ENCODE measurements at places on chromosomes 2 and 18. TPM values are rescaled to one million over a fixed set of nuclear protein-coding genes. Genes with fewer than 3 reads are reported as not detected.

The HOXD13 gene
- not detected for total RNA-seq

The CCDC148 gene
- total RNA-seq: 9.3 TPM

- DNase-seq: no peak
These were observed 42.4 kb downstream of the TMEM237 start for GRCh38 chr2:201600906-201601305.

The NTSR2 gene
- total RNA-seq: not detected

The CDK15 gene
- total RNA-seq: not detected

The LIMS2 gene
- total RNA-seq: 1.2 TPM

DNA sequence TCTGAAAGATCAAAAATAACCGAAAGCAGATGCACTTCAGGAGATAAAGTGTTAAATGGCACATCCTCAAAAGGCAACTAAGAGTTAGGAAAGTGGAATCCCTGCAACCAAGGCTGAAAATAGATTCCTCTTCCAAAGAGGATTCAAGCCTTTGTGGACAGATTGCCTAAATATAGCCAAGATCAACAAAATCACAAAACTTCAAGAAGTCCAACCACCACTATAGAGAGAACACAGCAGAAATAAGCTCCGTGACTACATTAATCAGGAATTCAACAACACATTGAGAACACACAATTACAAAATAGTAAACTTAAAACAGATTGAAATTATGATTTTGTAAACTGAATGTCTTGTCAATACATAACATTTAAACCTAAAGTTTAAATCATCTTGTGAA, 165.7 kb downstream of the LNPK start:
- DNase-seq: no peak

The MSTN gene
- total RNA-seq: not detected

DNA sequence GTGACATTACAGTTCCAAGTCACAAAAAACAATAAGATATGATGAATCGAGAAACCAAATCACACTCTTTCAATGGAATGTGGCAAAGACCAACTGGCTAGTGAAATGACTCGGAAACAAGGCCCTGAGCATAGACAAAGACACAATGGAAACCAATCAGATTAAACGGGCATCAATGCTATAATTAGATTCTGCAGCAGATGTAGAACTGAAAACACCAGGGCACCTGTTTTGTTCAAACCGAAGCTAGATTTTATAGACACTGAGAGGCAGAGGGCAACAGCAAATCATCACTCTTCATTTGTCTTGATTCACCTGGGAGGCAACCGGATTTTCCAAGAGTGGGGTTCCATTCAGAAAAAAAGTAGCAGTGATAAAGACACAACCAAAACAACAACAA, 92.8 kb upstream of the BARD1 start:
- DNase-seq: peak; percentile 80

DNA sequence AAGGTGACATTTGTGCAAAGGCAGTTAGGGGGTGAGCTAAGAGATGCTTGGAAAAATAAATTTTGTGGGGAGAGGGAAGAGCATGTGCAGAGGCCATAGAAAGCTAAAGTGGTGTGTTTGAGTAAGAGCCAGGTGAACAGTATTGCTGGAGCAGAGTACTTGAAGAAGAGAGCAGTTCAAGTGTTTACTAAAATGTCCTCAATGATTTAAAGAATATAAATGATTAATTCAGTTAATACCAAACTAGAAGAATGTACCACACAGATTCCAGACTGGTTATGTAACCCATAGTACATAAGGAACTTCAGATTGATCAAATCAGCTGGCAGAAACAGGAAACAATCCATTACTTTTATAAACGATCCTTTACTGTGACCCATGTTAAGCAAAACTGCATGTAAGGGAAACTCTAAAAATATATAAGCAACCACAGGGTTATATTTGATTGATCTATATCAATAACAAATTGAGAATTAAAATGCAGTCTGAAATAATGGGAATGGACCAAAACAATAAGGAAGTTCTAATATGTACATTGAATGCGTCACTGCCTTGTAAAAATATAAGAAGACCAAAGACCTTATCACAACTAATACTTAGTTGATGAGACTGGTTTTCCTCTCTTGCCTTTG, 76.9 kb downstream of the LDAH start:
- no peak for DNase-seq
